ENCODE measurements at places on chromosomes 16 and 17.
A peak's percentile ranks its signal among the peaks of the same experiment; 100 is the strongest.

DNA sequence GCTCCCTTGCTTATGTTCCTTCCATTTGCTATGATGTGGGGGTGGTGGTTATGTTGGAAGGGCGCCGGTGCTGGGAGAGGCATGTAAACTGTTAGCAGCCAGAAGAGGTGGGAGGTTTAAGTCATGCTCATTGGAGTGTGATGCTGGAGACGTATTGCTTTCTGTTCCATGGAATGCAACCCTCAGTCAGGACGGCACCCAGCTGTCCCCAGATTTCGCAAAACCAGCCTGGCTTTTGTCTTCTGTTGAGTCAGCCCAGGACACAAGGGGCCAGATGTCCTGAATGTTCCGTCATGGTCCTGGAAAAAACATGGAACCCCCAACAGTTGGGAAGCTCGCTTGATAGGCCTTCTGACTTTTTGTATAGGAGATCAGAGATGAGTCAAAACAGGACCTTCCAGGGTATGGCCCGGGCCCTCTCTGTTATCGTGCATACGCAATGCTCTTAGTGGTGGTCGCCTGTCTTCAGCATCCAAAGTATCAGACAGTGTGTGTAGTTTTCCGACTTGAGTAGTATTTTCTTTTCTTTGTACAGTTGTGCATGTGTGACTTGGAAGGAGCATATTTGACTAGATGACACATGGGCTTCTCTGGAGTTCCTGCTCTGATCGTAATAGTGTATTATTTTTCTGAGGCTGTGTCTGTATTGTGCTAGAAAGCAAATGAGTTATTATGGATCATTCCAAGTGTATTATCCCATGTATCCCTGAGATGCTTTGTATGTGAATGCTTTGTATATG is 201.9 kb downstream of the SNX29 start:
- no peak for DNase-seq

DNA sequence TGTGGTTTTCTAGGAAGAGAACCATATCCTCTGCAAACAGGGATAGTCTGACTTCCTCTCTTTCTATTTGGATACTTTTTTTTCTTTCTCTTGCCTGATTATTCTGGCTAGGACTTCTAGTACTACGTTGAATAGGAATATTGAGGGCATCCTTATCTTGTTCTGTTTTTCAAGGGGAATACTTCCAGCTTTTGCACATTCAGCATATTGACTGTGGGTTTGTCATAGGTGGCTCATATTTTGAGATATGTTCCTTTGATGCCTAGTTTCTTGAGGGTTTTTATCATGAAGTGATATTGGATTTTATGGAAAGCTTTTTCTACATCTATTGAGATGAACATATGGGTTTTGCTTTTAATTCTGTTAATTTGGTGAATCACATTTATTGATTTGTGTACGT is 269.8 kb downstream of the MAP2K6 start:
- DNase-seq = no peak

- no peak for DNase-seq
These were observed 17.0 kb downstream of the SLC38A10 start for GRCh38 chr17:81277946-81278693.

GRCh38 chr17:76153202-76153601 is 12.2 kb upstream of the FOXJ1 start:
- DNase-seq = no peak

DNA sequence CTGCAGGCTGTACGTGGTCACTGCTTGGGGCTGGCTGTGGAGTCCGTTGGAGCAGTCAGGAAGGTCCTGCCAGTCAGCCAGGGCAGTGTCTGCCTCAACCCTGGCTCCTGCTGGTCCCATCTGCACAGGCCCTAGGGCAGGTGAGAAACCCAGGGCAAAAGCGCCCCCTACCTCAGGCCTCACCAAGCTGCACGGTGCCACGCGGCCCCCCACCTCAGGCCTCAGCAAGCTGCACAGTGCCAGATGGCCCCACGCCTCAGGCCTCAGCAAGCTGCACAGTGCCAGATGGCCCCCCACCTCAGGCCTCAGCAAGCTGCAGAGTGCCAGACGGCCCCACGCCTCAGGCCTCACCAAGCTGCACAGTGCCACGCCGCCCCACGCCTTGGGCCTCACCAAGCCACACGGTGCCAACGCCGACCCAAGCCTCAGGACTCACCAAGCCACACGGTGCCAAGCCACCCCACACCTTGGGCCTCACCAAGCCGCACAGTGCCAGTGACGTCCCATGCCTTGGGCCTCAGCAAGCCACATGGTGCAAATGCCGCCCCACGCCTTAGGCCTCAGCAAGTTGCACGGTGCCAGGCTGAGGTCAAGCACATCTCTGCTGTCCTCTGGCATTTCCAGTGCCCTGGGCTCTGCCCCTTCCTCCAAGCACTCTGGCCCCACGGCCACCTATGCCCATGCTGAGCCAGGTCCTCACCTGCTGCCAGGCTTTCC is 5.5 kb downstream of the TMEM204 start:
- DNase-seq = peak; percentile 37

GRCh38 chr16:15747937-15748336 is 97.9 kb downstream of the NDE1 start:
- no peak for DNase-seq

DNA sequence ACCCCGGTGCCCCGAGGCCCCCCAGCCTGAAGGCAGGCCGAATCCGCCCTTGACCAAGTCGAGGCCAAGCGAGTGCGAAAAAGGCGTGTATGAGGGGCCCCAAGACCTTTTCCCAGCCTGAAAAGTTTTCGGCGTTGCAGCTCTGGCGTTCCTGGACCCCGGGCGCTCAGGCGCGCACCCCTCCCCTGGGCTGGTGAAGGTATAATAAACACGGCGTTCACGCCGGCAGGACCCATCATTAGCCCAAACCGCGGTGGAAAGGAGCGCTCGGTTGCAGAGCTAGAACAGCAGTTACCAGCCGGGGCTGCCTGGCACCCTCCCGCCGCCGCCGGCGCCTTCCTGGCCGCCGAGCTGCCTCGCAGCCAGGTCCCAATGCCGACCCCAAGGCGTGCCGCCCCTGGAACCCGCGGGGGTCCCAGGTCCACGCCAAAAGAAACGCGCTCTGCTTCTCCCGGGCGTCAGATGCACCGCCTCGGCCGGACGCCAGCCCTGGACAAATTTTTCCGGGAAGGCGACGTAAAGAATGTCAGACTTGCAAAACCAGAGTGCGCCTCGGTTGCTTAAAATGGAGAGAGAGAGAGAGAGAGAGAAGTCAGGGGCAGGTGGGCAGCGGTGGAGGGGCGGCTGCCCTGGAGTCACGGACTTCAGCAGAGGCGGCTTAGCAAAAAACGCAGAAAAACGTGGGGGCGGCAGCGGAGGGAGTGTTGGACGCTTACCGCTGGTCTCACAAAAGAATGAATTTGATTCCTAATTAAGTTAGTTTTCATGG is 11.5 kb upstream of the FOXF1 start:
- DNase-seq = no peak

Measured in KBM-7 (cell line).